ENCODE measurements at places on chromosomes 6 and 20.

- no peak for DNase-seq
Measured at GRCh38 chr6:150632785-150633485, 33.2 kb downstream of the PLEKHG1 start.

GRCh38 chr6:34457742-34458735 is 7.8 kb upstream of the PACSIN1 start:
- DNase-seq: no peak

DNA sequence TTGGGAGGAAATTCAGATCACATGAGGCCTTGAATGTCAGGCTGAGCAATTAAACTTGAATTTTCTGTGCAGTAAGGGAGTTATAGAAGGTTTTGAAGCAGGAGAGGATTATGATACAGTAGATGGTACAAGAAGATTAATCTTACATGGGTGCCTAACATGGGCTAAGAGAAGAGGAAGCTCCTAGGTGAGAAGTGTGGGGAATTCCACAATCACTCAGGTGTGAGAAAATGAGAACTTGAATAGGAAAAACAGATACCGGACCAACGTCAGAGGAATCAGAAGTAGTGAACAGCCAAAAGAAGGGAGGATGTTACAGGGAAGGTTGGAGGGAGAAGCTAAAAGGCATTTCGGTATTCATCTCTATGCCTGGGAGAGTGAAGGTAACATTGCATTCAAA is 250.7 kb upstream of the SLC35B3 start:
- DNase-seq: no peak

DNA sequence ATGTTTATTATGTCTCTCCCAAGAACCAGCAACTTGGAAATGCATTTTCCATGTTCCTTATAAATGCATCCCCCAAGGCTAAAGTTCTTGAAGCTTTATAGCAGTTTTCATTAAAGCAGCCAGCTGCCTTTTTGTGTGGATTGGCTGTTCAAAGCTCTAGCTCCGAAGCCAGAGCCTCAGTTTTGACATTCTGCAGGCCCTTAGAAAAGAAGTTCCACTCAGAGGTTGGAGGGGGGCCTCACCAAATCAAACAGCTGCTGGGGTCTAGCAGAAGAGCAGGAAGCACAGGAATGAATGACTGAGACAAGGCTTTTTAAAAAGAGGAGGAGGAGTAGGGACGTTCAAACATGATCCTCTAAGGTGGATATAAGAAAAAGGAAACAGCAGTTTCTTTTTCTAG is 4.2 kb upstream of the POU3F2 start:
- no peak for DNase-seq

DNA sequence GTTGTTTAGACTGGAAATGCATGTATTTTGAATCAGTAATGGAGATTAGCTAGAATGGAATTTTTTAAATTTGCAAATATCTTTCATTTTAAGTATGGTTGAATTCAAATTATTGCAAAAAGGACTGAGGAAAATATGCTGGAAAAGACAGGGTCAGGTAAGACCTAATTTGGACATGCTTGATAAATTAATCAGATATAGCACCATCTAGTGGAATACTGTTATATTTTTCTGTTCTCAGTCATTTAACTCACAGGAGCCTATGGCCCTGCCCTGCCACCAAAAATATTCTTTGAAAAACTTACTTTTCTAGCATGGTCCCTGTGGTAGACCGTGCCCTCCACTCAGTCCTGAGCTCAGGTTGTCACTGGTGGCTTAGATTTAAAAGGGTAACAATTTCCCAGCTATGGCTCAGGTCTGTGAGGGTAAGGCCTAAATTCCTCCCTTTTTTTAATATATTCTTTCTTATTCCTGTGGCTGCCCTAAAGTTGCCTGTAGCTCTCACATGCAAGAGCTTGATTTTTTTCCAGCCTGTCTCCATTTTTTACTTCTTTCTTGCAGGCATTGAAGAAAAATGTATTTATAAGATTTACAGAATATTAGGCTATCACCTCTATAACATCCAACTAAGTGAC is 25.3 kb upstream of the KIAA1586 start:
- no peak for DNase-seq

GRCh38 chr6:168152980-168153379 is 74.0 kb upstream of the FRMD1 start:
- no peak for DNase-seq

DNA sequence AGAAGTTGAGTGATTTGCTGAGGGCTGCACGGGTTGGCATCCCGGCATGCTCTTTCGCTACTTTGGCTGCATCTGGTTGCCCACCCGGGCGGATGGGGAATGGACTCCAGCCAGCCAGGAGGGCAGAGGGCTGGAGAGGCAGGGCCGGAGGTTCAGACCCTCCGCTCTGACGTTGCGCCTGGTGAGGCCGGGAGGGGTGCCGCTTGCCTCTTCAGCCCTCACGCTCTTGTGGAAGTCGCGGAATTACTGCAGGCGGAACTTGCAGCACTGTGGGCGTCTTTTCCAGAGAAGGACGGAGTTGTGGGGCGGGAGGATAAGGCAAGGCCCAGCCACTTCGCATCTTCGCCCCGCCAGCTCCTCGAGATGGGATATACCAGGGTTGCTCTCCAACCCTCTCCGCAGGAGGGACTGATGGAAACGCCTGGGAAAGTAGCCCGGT is 656 bp downstream of the RTEL1 start:
- DNase-seq: no peak

DNA sequence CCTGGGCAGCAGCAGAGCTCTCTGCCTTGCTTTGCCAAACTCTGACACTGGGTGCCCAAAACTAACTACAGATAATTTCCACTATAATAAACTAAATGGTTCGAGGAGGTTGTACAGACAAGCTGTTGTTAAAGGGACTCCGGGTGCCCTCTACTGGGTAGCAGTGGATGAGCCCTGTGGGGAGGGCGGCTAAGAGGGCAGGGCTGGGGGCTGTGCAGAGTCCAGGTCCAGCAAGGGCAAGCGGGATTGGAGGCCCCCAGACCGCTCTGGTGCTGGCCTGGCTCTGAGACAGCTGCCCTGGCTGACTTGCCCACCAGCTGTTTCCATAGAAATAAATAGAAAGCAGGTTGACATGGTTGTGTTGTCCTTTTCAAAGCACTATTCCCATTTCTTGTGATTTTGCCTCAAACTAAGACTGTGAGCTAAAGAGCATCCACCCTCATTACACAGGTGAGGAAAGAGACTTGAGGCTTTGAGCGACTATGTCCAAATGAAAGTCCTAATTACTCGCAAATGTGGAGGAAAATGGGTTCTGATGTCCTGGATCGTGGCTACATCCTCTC is 167.6 kb upstream of the CST7 start:
- DNase-seq: no peak

- DNase-seq: no peak
Measured at GRCh38 chr6:30130887-30131862, 4.8 kb upstream of the TRIM40 start.

DNA sequence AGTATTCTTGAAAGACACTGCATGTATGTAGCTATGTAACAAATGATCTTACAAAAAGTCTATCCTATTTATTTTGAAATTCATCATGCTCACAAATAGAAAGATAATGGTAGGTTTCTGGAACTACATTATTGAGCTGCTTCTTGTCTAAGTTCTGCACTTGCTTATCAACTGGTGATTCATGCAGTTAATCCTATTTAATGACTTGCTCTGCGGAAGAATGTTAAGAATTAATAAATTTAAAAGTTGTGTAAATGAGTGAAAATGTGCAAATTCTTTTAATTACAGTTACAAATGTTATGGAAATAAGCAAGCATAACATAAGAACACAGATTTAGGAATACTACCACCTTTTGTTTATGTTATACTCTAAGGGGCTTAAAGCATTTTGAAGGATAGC is 67.1 kb upstream of the MCM9 start:
- no peak for DNase-seq

GRCh38 chr20:25325073-25325472 is 65.6 kb downstream of the ABHD12 start:
- DNase-seq: no peak

- DNase-seq: no peak
Measured at GRCh38 chr6:46393161-46393939, 97.9 kb downstream of the RCAN2 start.

DNA sequence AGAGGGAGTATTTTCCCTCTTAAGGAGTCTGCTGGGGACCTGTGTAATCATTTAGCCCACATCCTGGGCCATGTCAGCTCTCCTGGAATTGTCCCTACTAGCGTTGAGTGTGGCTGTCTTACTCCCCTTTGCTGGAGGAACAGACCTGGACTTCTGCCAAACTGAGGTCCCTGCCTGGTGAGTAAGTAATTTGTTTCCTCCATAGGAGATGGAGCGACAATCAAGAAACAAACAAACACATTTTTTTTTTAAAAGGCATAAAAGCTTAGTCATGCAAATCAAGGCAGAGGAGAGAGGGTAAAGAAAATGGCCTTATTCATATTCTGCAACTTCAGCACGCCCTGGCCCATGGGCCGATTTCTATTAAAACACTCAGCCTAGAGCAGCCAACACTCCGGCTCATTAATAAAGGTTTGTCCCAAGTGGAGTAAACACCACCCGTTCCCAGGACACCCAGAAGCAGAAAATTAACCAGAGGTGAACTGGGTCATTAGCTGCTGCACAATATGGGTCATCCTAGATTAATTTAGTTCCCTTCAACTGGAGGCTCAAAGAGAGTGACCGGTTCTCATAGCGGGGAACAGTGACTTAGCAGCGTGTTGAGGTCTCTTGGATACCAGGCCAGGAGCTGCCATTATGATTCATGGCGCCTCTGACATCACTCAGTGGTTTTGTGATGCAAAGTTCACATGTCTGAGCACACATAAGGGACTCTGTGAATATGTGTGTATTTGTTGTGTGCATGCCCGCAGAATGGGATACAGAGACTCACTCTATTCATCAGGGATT is 165.0 kb upstream of the SULF2 start:
- no peak for DNase-seq

DNA sequence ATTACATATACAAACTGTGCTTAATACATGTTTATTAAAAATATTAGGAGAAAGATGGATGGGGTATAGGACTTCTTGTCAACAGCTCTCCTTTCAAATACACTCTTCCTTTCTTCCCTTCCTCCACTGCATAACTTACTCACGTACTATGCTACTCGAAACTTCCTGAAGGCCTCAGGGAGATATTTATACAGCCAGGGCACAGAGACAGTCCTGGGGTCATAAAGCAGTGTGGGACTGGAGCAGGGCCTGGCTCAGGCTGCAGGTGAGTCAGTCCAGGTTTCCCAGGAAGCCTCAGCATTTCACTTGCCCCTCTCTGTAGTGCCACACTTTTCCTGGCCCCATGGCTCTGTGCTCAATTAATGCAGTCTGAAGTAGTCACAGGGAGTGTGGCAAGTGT is 157.0 kb downstream of the UBE3D start:
- no peak for DNase-seq

DNA sequence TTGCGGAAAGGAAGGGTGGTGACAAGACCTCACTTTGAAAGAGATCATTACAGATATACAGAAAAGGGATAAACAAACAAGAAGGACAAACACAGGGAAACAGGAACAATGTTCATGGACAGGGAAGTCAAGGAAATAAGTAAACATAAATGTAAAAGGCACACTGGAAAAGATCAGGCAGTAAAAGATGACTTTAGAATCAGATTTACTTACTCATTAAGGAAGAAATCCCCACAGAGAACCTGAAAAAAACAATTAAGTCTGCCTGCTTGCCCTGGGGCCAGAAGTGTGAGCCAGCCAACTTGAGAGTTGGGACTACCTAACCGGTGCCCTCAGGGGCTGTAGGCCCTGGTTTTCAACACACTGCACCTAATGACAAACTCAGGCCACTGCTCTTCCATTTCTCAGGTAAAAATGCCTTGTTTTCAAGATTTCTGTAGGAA is 1.7 kb downstream of the APMAP start:
- DNase-seq: no peak

DNA sequence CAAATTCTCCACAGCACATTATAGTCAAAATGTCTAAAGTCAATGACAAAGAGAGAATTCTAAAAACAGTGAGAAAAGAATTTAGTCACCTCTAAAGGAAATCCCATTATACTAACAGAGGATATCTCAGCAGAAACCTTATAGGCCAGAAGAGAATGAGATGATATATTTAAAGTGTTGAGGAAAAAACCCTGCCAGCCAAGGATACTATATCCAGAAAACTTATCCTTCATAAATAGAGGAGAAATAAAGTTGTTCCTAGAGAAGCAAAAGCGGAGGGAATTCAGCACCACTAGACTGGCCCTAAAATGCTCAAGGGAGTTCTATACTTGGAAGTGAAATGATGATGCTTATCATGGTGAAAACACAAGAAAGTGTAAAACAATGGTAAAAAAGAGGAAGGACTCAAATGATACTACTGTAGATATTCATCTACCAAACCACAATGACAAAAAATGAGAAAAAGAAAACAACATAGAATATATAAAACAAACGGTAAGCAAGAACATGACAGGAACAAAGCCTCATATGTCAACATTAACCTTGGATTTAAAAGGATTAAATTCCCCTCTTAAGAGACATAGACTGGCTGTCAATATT is 16.7 kb downstream of the GPRC6A start:
- DNase-seq: no peak

- no peak for DNase-seq
Measured at GRCh38 chr6:139569566-139569965, 195.1 kb upstream of the CITED2 start.

DNA sequence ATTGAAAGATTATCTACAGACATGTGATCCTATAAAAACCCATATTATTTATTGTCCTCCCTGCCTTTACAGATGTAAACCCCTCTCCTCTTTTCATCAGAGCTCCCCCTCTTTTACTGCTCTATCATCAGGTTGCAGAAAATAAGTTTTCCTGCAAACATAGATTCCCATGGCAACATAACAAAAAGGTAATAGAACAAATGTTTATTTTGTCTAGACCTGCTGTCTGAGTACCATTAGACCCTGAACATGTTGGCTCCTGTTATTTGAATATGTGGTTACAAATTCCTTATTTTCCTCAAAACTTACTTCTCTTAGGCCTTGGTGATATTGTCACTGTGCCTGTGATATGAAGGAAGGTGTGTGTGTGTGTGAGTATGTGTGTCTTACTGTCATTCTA is 11.5 kb downstream of the MAPK14 start:
- no peak for DNase-seq

DNA sequence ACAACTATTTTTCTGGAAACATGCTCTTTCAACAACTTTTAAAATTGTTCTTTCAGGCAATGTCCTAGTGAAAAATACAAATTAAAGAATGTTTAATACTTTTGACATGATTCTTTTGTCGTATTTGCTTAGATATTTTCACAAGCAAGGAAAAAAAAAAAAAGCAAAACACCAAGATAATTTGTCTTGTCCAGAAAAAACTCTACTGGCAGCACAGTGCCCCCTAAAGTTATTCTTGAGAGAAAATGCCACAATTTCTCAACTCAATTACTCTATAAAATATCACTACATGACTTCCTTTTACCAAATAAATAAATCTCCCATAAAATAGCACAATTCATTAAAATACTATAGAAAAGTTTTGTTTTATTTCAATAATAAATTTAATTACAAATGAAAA is 652.5 kb upstream of the EPHA7 start:
- DNase-seq: no peak

DNA sequence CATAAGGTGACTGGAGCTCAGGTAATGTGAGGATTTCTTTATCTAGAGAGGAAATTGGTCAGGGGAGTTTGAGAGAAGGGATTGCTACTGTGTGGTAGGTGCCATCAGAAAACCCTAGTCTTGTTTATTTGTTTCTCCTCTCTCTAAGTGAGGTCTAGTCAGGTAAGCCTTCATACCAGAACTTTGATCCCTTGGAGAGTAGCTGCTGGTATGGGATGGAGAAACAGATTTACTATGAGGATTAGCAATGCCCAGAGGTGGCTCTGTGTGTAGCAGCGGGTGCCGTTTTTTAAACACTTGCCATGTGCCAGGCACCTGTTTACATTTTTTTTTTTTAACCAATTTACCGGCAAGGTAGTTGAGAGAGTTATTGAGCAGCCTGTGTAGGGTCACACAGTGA is 19.5 kb downstream of the CMTR1 start:
- no peak for DNase-seq

- no peak for DNase-seq
Measured at GRCh38 chr6:72955666-72956065, 269.6 kb downstream of the KHDC1L start.
